ENCODE measurements at places on chromosomes 12 and 14.

- no peak for DNase-seq
Observed at GRCh38 chr14:31300296-31300695, 92.7 kb upstream of the HECTD1 start.

DNA sequence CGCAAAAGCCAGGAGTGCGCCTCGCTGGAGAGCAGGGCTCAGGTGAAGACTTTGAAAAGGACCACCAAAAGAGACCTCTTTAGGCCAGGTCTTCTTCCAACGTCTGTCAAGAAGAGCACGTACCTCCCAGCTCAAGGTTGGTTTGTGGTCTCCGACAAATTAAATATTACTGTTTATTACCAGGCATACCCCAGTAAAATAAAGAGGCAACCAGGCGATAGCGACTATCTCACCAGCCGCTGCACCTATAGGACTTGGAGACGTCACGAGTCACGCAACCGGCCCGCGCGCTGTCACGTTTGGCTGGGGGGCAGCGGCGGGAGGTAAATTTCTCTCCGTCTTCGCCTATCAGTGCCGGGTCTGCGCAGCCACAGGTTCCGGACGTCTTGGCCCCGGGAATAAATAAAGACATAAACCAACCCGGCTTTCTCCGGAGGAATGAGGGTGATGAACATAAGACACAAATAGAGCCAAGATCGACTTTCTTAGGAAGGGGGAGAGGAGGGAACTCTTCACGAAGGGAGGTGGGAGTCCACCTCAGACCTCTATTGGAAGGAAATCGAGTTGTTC lies 2.0 kb upstream of the TBX5 start:
- no peak for DNase-seq

DNA sequence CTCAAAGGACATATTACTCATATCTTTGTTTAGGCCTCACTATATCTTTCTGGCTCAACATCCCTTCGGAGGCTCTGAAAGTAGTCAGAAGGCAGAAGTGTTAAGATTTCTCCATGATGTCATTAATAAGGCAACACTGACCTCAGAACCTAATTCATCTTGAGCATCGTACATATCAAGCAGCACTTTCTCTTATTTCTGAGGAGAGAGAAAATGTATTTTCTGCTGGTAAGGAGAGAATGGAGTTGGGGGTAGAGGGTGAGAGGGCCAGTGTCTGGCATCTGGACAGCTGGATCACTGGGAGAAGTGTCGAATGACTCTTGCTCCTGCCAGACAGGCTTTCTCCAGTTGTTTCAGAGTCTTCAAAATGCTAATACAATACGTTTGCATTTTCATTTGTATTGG lies 213.2 kb upstream of the PRICKLE1 start:
- no peak for DNase-seq

GRCh38 chr12:89135976-89136634 lies 216.2 kb downstream of the DUSP6 start:
- DNase-seq: no peak

Measured in anterior cingulate cortex (tissue), 58 donors.